Natural killer cell treated with Interleukin-12 subunit alpha and Interleukin-12 subunit beta and Interleukin-15 and Interleukin-18, amount 100 ng/mL, for 72 hours (primary cell): ENCODE measurements at places on chromosomes 2 and 18. TPM values are rescaled to one million over a fixed set of nuclear protein-coding genes. Genes with fewer than 3 reads are reported as not detected.

The TMEM37 gene
- total RNA-seq, result not detected

The TLX2 gene
- total RNA-seq, result 0.12 TPM

The CYS1 gene
- total RNA-seq, result 0.45 TPM

- no peak for DNase-seq
These were observed 402.0 kb upstream of the MMADHC start for GRCh38 chr2:149989447-149990063.

- DNase-seq, result no peak
These were observed 90.8 kb downstream of the ARL4C start for GRCh38 chr2:234406085-234406484.

- no peak for DNase-seq
These were observed 1.1 kb upstream of the SULT6B1 start for GRCh38 chr2:37189452-37190153.

DNA sequence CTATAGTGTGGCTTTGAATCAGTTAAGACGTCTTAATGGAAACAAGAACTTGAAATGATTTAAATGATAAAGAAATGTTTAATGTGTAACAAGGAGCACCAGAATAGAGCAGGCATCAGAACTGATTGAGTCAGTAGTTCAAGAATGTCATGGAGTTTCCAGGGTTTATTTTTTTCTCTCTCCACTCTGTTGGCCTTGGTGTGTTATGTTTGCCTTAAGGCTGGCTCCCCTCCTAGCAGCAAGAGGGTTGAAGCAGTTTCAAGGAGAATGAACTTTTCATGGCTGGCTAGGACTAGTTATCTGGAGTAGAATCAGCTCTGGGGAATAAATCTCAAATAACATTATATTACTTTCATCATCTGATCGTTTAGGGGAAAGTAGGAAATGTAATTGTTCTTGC, 13.4 kb upstream of the GLS start:
- DNase-seq, result no peak

DNA sequence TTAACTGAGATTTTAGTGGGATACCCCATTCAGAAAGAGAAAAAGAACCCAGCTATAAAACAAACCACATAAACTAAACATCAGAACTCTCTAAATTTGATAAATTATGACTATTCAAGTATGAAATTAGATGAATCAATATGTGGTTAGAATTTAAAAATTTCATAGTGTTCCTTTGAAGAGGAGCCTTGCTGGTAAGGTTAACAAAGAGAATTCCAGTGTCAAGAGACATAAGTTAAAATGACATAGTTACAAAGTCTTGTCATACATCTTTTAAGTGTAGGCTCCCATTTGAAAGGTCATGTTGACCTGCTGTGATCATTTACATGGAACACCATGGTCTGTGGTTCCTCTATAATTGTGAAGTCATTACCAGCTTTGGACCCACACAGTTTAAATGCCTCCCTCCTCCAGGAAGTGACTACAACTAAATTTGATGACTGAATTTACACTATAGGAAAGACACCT, 231.6 kb upstream of the ETAA1 start:
- no peak for DNase-seq

GRCh38 chr18:44826418-44827259, 146.0 kb downstream of the SETBP1 start:
- no peak for DNase-seq

GRCh38 chr2:191957996-191958860, 111.3 kb upstream of the CAVIN2 start:
- no peak for DNase-seq

GRCh38 chr2:97991081-97991856, 4.5 kb downstream of the TMEM131 start:
- DNase-seq, result no peak
